Colonic mucosa (tissue), 4 donors: ENCODE measurements at places on chromosomes 3 and 15.

DNA sequence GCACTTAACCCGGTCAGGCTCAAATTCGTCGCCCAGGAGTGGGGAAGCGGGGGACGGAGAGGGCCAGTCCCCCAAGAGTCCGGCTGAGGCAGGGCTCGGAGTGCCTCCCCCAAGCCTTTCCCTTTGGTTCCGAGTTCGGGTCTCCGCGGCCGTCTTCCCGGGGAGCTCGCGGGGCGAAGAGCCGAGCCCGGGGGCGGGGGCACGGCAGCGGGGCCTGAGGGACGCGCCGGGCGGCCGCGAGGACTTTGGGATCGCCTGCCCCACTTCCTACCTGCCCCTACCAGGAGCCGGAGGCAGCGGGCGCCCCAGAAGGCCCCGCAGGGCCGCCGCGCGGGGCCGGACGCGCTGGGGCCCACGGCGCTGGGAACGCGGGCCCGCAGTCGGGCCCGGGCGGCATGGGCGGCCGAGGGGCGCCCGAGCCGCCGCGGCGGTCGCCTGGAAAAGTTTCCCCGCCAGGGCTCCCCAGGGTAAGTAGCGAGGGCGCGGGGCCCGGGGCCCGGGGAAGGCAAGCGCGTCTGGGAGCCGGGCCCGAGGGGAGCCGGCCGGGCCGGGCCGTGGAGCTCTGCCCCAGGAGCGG lies 2.8 kb downstream of the FURIN start:
- peak; percentile 47 for DNase-seq

GRCh38 chr3:40278791-40279190 lies 30.7 kb upstream of the EIF1B start:
- DNase-seq: no peak

DNA sequence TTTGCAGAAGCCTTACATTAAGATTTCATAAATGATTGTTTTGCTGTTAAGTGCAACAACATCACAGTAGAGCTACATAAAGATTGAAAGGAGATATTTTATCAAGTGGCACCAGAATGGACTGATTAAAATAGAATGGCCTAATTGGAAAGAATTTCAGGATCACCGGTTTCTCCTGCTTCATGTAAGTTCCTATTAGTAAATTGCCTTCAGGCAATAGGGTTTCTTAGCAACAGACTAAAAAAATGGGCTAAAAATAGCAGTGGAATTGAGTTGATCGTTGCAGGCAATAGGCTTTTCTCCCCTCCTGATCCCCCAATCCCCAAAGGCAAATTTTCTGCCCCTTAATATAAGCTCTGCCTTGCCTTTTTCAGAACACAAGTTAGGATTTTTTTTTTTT lies 917 bp downstream of the LNP1 start:
- DNase-seq: no peak

GRCh38 chr3:69092030-69092516 lies 7.3 kb downstream of the ARL6IP5 start:
- no peak for DNase-seq

- no peak for DNase-seq
Observed at GRCh38 chr3:163838769-163839168, 1239.5 kb downstream of the SI start.

DNA sequence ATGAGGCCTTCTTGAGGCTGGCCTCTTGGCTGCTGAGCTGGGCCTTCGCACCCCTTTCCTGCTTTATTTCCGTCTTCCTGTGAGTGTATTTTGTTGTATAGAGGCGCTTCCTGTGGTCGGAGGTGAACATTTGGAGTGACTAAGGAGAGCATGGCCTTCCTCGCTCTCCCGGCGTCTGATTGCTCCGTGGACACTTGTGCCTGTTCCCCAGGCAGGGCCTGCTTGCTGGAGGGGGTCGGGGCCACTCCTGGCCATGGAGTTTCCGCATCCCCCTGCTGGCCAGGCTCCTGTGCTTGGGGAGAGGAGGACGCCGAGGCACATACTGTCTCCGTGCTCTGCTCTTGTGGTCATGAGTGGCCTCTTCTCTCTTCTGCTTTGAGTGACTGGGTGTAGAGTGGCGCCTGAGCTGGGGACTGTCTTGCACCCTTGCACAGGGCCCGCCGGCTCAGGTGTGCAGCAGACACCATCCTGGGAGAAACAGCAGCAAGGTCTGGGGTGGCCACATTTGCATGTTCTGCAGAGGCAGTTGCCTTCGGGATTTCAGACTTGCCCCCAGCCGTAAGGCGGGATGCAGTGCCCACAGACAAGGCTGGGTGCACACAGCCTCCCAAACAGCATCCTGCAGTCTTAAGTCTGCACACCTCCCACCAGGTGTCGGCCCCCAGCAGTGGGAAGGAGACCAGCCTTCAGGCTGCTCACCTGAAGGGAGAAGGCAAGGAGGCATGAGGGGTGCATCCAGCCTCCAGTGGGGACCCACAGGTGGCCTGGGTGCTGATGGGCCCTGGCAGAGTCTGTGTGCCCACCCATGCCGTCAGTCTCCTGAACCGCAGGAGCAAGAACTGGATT lies 16.4 kb downstream of the KLF13 start:
- no peak for DNase-seq

DNA sequence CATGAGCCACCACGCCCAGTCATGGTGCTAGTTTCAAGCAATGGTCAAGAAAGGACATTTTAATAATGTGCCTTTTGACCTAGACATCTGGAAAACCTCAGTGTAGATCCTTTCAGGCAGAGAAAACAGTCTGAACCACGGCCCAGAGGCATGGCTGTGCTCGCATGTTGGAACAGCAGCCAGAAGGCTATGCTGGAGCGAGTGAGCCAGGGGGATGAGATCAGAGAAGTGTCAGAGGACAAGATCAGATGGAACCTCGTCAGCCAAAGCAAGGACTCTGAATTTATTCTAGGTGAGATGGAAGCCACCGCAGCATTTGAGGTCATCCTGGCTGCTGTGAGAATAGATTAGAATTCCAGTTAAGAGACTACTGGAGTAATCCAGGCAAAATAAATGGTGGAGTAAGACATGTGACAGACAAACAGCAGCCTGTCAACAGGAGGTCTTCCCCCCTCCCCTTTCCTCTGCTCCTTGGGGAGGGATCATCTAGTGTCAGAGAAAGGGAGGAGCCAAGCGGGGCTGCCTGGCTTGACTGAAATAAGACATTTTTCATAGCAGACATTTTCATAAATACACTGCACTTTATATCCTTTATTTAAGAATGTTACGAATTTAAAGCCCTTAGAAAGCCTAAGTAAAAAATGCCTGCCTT lies 40.4 kb upstream of the ACKR4 start:
- DNase-seq: no peak

DNA sequence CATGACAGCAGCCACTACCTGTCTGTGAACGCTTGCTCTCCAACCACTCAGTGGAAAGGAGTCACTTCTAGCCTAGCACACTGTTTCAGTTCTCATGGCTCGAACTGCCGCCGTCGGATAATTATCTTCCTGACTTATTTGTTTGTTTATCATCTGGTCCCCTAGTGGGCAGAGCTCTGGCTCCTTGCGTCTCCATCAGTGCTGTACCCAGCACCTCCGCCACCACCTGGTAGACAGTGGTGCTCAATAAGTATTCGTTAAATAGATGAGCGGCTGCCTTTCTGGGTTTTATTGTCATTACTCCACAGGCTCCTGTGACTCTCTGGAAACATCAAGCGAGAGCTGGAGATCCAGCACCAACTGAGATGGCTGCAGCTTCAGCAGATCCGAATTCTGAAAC lies 297.5 kb downstream of the NTRK3 start:
- DNase-seq: no peak

DNA sequence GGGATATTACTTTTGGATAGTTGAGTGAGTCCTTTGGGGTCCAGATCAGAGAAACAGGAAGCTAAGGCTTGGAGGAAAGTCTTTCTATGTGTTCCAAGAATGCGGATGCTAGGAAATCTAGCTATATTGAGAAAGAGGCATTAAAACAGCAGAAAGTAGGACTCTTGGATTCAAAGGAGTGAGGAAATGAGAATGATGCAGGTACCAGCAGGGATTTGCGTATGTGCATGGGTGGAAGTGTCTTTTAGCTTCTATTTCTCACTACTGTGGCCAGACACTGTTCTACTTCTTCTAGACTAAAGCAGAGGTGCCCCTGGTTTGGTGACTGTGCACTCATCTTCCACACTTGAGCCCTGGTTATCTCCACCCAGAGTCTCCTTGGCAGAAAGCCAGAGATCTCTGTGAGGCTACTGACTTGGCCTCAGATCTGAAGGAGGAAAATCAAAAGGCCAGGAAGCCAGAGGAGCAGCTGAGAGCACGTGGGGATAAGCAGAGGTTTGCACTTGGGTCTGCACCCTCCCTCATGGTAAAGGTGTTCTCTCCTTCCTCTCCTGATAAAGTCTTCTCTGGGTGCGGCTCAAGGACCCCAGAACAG lies 44.3 kb downstream of the ATP2B2 start:
- no peak for DNase-seq

DNA sequence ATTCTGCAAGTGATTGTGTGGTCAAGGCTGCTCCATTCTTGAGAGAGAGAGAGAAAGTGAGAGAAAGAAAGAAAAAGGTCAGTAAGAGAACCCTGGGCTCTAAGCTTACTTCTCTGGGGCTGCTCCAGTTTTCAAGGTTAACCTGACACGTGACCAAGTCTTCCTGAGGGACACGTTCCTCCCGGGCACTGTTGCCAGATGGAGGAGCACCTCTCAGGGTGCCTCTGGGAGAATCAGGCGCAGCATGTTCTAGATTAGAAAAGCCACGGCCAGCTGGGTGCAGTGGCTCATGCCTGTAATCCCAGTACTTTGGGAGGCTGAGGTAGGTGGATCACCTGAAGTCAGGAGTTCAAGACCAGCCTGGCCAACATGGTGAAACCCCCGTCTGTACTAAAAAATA lies 60.8 kb downstream of the ITGA11 start:
- DNase-seq: no peak

DNA sequence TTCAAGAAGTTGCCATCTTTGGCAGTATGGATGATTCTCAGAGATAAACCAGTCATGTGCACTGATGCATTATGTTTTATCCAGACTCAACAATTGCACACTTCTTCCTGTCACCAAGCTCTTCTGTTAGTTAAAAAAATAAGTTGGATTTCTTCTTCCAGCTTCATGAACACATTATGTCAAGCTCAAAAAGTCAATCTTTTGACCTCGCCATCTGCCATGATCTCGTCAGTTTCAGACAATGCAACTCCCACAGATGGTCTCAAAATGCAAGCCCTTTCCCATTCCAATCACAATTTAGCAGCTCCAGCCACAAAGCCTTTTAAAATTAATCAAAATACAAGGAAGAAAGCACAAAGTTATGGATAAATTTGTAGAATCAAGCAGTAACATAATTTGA lies 42.8 kb downstream of the TFDP2 start:
- no peak for DNase-seq
